ENCODE measurements at places on chromosomes 16 and 17.

- no peak for DNase-seq
Measured at GRCh38 chr16:6317934-6318333, 1014.7 kb upstream of the RBFOX1 start.

- DNase-seq, result no peak
Measured at GRCh38 chr17:73722165-73722564, 77.9 kb upstream of the SDK2 start.

- no peak for DNase-seq
Measured at GRCh38 chr17:14061666-14062560, 7.4 kb upstream of the COX10 start.

- no peak for DNase-seq
Measured at GRCh38 chr16:79283578-79283977, 317.0 kb downstream of the MAF start.

- no peak for DNase-seq
Measured at GRCh38 chr16:80164966-80165550, 375.7 kb upstream of the DYNLRB2 start.

- no peak for DNase-seq
Measured at GRCh38 chr16:19499481-19499880, 22.4 kb downstream of the GDE1 start.

DNA sequence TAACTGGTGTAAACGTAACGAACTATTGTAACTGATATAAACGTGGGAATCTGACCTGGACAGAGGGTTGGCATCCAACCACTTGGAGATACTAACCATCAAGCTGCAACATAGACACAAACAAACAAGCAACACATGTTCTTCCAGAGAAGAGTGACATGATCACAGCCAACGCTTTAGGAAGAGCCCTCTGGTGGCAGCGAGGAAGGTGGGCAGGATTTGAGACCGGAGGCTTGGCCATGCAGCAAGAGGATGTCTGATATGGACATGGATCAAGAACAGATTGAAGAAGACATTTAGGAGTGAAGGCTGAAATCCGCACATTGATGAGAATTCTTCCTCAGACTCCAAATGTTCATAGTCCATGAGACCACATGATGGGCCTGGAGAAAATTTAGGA, 40.3 kb upstream of the TNRC6A start:
- DNase-seq, result no peak

GRCh38 chr17:55988861-55989260, 164.4 kb upstream of the ANKFN1 start:
- no peak for DNase-seq

- no peak for DNase-seq
Measured at GRCh38 chr16:15032547-15033308, 23.1 kb downstream of the NTAN1 start.

DNA sequence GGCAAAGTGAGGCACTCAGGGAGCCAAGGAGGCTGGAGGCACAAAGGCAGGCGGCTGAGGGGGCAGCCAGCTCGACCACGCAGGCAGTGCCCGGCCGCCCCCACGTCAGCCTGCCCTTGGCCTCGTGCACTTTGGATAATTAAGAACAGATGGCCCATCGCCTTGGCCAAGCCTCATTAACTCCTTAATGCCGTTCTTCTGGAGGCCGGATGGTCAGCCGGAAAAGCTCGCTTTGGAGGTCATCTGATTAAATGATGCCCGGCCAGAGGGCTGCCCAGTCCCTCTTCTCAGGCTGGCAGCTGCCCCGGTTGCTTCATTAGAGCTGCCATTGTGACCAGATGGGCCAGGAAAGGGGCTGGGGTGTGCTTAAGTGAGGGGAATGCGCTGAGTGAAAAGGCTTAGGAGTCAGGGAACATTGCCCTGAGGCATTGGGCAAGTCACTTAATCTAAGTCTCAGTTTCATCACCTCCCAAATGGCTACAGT, 364.0 kb downstream of the NPIPA8 start:
- DNase-seq, result no peak

- no peak for DNase-seq
Measured at GRCh38 chr16:49748322-49748721, 107.6 kb downstream of the ZNF423 start.

DNA sequence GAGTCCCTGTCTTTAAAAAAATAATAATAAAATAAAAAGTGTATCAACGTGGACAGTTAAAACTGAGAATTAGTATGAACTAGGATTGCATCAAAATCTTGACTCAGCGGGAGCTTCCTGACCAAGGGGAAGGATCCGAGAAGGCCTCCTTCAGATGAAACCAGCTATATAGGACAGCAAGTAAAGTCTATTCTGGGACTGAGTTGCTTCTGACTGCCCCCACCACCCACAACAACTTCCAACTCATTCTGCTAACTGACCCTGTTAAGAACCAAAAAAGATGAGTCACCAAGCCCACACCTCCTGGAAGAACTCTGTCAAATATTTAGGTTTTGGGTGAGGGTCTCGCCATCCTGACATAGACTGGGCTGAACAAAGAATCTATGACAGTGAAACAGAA, 24.9 kb downstream of the MPP3 start:
- DNase-seq, result no peak

DNA sequence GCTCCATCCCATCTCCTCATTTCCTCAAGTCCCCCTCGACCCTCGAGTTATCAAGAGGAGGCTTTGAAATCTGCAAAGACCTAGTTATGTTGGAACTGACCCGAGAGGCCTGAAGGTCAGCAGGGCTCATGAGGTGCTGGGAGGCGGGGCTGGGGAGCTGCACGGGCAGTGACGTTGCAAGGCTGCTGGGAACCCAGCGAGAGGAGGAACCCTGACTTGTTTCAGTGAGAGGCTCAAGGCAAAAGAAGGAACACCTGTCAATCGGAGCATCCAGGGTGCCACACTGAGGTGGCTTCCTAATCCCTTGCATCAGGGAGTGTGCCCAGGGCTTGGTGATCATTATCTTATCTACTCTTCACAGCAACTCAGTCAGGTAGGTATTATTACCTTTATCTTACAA, 86.9 kb downstream of the CDH11 start:
- no peak for DNase-seq

GRCh38 chr16:4713663-4714501, 20.2 kb downstream of the ANKS3 start:
- no peak for DNase-seq

GRCh38 chr16:54285414-54286089, 1.0 kb downstream of the IRX3 start:
- no peak for DNase-seq

DNA sequence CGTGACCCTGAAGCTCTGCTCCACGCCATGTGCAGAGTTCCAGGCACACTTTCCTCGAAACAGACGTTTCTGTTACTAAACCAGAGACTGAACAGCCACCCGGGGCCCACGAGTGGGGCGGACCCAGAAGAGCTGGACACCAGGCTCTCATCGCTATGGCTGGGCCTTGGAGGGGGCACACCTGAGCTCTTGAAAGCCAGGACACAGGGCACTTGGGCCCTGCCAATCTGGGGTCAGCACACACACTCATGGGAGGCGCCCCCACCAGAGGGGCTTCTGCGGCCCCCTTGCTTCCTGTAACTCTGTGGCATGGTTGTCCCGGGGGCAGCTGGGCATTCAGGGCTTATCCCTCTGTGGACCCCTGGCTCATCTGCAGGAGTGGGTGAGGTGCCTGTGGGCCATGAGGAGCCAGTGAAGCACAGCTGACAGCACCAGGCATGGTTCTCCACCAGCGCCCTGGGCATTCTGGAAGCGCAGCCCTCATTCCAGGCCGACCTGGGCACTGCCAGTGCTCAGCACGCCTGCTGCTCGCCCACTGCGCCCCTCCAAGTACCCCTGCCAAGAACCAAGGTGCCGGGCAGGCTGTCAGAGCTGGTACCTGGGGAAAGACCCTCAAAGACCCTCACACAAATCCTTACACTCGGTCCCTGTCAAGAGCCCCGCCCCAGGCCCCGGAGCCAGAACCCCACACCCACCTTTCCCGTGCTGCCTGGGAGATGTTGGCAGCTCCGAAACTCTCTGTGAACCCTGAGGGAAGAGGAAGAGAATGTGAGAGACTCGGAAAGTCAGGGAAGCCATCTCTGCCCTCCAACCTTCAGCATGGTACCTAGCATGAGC, 61.1 kb downstream of the IL21R start:
- DNase-seq, result no peak

GRCh38 chr16:89295915-89296314, 78.4 kb downstream of the ZNF778 start:
- no peak for DNase-seq

DNA sequence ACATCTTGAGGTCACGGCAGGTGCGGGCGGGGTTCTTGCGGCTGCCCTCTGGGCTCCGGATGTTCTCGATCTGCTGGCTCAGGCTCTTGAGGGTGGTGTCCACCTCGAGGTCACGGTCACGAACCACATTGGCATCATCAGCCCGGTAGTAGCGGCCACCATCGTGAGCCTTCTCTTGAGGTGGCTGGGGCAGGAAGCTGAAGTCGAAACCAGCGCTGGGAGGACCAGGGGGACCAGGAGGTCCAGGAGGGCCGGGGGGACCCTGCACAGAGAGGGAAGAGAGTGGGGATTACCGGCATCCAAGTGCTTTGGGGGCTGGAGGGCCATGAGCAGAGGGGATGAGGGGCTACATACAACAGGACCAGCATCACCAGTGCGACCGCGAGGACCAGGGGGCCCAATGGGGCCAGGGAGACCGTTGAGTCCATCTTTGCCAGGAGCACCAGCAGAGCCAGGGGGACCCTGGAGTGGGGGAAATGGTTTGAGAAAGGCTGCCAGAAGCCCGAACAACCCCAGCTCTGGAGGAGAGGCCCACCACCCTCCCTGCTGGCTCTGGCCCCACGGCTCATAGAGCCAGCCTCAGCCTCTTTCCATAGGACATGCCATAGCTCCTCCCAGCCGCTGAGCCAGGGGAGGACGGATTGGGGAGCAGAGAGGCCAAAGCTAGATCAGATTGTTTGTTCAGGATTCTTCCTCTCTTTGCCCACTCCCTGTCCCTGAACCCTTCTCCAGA, 14.6 kb downstream of the COL1A1 start:
- no peak for DNase-seq

DNA sequence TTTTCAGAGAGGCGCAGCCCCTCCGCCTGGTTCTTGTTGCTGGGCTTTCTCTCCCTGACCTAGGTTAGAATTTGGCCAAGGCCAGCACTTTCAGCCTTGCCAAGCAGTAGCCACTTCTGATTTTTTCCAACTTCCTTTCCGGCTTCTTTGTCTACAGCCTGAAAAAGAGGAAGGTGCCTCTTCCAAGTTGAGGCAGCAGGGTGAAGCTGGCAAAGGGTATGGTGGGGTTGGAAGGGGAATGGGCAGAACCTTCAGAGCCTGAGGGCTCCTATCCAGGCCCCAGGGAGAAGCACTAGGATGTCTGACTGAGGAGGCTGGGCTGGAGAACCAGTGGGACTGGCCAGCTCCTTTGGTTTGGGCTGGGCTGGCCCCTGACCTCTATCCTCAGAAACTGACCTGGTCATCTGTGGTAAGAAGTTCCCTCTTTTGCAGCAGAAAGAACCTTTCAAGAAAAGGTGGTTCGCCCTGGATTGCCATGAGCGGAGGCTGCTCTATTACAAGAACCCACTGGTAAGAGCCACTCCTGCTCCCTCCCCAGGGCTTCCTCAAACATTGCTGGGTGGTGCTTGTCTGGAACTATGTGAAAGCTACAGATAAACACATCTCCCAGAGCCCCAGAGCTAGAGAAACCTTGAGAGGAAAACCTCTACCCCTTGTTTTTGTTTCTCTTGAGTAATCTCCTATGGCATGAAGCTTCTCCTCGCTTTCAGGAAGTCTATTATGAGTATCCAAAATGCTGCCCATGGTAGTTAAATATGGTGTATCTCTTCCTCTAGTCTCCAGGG, 16.6 kb upstream of the RNF135 start:
- no peak for DNase-seq

DNA sequence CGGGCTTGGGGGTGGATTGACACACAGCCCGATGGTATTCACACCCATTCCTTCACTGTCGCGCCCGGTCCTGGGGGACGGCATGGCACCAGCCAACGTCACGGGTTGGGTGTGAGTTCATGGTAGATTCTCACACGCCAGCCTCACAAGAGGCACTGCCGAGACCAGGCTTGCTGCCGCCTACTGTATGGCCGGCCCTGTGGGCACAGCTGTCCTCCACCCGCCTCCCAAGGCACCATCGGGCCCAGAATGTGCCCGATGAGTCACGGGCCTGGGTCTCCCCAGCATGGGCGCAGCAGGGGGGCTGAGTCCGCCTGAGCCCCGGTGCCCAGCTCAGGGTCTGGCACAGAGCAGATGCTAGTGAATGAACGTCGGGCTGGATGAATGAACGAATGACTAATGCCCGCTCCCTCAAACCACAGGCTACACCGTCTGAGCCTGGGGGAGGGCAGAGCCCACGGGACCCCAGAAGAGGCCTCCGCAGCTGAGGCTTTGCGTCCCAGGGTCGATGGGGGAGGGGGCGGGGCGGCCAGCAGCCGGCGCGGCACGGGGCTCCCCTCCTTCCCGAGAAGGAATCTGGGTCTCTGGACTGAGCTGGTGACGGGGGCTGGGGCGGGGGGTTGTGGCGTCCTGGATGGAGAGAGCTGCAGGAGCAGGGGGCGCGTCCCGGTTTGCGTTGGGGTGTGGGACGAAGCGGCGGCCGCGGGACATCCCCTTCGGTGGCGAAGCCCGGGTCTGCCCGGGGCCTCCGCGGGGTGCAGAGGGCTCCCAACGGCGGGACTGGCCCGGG, 829 bp downstream of the PITPNM3 start:
- no peak for DNase-seq

GRCh38 chr16:78392585-78393195, 293.2 kb downstream of the WWOX start:
- DNase-seq, result no peak

GRCh38 chr17:71828182-71828596, 292.6 kb upstream of the SOX9 start:
- DNase-seq, result no peak

DNA sequence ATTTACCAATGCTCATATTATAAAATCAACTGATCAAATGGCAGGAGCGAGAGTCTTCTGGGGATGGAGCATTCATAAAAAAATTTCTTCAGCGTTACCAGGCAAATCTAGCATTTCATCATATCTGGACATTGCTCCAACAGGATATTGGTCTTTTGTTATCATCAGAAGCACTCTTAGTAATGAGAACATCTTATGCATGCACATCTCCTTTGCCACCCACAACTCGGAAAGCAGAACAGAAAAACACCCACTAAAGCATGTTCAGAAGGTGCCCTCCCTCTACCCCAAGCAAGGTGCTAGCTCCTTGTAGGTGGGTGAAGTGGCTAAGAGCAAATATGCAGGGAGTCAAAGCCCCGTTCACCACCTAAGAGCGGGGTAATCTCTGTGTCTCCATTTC, 18.9 kb downstream of the ARHGAP17 start:
- no peak for DNase-seq

DNA sequence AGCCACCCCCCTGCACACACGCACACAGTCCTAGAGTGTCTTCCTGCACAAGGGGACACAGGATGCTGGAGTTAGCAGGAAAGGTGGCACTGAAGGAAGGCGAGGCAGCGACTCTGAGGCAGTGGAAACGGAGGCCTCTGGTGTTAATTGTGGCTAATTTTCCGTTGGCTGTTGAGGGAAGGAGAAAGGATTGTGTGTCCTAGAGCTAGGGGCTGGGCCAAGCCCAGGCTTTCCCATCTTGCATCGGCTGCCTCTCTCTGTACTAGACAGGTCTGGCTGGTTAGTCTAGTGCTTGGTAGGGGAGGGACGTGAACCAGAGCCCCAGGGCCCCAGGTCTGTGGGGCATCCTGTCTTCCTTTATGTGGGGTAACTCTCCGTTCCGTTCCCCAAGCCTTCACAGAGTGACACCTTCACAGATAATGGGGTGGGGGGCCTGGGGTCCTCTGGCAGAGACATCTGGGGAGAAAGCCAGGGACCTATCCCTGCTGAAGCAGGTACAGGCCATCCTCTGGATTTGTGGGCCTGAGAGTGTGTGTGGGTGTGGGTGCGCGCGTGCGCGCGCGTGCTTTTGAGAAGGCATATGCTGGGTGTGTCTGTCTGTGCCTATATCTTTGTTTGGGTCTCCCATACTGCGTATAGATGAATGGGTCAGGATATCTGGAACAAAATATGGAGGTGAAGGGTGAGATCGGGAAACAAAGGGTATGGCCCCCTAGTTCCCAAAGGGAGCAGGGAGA, at the start of gene CHD3:
Gene CHD3, plus strand, starts transcription at position 606 of the 737 bp plus-strand sequence. CDS start 212 bp downstream, outside the sequence.
- DNase-seq, result no peak

Measured in GM06990 (cell line).